Glomerular endothelial cell (primary cell): ENCODE measurements at places on chromosomes 5 and 9. TPM values are rescaled to one million over a fixed set of nuclear protein-coding genes. Genes with fewer than 3 reads are reported as not detected.

SLC6A3 gene
- total RNA-seq = not detected in 2 replicates

- DNase-seq = no peak
These were observed 732 bp downstream of the GBGT1 start for GRCh38 chr9:133162861-133163503.

DNA sequence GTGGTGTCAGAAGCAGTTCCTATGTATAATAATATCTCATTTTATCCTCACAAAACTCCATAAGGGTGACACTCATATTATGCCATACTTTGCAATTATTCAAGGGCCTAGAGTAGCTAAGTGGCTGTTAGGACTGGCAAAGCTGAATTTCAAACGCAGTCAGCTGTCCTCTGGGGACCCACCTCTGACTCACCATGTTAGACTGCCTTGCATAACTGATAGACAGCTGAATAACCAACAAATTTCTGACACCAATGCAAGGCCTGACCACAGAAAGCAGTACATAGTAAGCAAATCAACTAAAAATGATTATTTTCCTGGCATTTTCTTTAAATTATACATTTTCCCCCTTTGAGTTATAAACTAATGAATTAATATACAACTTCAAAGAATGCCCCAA is 251.6 kb upstream of the PTGER4 start:
- DNase-seq = no peak

DNA sequence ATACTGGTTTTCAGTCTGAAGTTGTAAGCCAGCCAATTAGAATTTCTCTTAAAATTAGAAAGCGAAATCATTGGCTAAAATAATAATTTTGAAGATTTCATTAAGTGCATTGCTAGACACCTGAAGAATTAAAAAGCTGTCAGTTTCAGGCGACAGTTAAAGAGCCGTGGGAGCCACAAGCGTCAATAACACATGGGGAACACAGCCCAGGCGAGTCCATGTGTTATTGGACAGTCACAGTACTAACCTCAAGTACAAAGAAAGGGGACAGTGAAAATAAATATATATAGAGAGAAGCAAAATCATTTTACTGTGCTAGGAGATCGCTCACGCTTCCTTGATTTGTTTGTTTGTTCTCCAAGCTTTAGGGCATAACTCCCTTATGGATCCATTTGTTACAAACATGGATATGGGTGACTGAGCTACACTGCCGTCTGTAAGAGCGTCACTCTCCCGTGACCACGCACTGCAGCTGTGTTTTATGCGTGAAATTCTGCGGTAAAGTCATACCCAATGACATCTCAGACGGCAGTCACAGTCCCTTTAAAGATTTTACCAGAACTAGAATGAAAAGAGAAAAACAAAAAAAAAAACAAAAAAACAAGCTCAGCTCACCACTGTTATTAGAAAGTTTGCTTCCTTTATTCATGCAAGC is 83.2 kb downstream of the USP20 start:
- DNase-seq = no peak

- no peak for DNase-seq
These were observed 49.0 kb upstream of the LMX1B start for GRCh38 chr9:126564716-126565115.

DNA sequence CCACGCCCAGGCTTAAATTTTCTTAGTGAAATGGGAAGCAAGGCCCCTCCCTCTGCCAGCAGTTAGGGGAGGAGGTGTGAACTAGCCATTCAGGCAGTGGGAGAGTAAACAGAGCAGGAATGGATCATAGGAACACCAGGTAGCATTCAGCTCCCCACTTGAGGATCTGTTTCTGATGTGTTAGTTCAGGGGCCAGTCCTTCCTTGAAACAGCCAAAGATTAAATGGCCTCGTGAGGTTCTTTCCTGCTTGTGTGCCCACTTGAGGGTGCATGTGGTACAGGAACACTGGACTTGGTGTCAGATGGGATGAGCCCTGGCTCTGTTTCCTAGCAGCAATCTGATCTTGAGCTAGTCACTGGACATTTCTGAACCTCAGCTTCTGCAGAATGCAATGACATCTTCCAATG is 21.2 kb downstream of the FAXDC2 start:
- no peak for DNase-seq

GRCh38 chr5:23629396-23629795 is 122.0 kb downstream of the PRDM9 start:
- DNase-seq = no peak
